ENCODE measurements at places on chromosomes 3 and 15.

GRCh38 chr3:47250309-47251060, 32.1 kb downstream of the KIF9 start:
- DNase-seq, result no peak

DNA sequence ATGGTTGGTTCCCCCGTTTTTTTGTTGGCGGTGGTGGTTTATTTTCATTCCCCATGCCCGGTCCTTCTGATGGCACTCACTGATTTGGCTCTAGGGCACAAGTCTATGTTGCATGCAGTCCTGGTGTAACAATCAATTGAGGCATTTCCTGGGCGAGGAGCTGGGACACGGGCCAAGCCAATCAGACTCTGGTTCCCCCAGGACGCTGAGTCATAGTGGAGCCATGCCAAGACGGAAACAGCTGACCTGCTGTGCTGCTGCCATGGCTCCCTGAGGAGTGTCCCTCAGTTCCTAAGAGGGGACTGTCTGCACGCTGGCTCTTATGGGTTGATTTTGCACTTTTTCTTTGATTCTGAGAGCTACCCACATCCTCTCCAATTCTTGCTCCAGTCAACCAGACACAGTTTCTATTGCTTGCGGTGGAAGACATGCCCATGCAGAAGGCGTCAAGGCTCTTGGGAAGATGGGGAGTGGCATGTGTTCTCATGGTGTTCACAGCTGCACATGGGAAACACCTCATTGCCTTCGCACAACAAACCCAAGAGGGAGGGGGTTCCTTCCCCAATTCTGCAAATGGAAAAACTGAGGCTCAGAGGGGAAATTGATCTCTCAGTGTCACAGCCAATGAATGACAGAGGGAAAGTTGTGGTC, 28.3 kb upstream of the ALDH1L1 start:
- no peak for DNase-seq

DNA sequence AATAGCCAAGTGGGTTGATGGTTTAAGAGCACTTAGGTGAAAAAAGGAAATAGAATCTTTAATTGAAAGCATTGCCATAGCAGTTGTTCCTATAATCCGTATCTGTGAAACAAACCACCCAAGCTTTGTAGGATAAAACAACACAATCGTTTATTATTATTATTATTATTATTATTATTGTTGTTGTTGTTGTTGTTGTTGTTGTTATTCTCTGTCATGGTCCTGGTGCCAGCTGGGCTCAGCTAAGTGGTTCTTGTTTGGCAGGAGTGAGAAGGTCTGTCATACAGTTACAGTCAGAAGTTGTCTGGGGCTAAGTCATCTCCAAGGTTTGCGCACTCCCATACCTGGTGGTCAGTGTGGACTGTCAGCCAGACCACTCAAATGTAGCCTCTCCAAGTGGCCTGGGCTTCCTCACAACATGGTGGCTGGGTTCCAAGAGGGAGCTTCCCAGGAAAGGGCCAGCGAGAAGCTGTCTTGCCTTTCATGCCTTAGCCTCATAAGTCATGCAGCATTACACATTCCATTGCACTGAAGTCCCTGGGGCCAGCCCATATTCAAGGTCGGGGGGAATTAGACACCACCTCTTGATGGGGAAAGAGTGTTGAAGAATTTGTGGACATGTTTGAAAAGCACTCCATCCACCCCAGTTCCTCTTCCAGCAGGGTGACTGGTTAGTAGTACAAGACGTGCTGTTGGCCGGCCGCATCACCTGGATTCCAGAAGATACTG, 54.3 kb upstream of the FGD5 start:
- DNase-seq, result no peak

DNA sequence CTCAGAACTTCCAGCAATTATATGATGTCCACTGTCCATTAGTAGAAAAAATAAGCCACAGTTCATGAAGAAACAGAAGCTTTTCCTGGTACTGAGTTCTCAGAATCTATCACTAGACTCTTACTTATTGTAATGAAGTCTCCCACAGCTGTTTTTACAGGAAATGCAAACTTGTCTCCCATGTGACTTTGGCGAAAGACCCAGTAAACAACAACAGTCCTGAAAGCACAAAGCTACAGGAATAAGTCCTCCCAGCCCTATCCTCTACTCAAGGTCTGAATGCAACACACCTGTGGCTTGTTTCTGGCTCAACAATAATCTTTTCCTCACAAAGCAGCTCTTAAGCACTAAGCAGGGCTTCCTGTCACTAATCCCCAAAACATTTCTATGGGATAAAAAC, 55.9 kb downstream of the EOMES start:
- no peak for DNase-seq

DNA sequence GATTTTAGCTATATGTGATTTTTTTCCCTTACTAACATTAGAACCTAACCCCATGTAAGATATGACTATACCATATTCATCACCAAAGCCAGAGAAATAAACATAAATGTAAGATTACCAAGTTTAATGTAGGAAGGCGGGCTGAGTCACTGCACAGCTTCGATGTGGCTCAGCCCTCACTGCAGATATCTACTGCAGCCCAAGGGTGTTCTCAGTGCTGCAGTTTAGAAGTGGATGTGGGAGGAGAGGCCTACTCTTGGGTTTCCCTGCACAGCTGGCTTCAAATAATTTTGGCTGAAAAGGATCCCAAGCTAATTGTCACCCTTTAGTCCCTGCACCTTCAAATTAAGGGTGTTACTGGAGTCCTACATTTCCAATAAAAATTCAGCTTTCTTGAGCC, 9.3 kb downstream of the ARPP19 start:
- peak; percentile 8 for DNase-seq

DNA sequence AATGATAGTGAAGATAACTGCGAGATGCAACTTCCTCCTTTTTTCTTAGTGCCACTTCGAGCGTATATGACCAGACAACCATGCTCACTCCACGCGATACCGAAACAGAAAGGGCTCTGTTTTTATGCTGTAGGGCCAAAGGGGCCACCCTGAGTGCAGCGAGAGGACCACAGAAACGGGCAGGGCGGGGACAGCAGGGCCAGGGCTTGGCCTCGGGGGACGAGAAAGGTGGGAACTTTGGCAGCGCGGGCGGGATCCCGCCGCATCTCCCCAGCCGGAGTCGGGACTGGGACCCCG, 483 bp downstream of the VPS13C start:
- DNase-seq, result peak; percentile 45

DNA sequence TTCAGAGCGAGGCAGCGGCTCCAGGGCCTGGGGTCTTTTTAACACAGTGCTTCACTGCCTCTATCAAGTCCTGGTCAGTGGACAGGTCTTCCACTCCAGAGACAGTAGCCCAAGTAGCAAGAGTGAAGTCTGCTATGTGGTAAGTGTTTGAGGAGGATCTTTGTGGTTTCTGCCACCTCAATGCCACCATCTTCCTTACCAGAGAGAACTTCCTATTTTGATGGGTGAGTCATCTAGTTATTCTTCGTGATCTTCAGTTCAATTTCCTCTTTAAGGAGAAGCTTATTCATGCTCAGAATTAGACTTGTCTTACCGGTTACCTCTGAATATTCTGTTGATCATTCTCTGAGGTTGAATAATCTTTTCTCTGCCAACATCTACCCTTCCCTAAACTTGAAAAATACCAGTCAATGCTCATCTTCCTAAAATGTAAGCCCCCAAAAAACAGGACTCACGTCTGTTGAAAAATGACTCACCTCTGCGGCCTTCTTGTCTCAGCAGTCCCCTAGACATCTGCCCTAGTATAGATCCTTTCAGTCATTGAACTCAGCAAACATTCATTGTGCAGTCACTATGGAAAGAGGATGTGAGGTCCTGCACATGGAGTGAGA, 32.2 kb upstream of the BCL6 start:
- peak; percentile 20 for DNase-seq

- DNase-seq, result no peak
Measured at GRCh38 chr3:40302784-40303183, 6.7 kb upstream of the EIF1B start.

DNA sequence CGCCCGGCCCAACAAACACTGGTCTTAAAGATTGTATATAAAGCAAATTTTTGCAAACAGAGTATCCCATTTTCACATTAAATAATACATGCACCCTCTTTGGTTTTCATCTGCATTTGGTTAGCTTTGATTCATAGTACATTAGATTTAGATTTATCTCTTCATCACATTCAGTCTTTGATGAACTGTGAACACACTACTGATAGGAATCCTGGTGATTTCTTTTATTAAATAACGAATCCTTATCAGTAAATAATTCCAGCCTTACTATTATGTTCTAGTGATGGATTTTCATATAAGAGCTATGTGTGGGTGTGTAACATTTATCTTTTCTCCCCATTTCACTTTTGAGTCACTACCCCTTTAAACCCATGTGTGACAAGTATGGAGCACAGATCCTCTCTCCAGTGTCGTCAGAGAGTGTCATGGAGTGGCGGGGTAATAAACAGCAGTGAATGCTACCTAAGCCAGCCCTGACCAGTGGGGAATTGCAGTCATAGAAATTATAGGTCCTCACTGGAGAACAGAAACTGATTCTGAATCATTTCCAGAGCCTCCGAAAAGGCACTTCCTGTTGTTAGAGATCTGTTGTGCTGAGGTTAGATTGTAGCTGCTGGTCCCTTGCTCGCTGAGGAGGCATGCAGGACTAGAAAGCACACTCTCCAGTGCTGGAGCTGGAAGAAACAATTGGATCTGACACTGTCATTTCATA, 22.0 kb downstream of the SLC7A14 start:
- DNase-seq, result no peak

DNA sequence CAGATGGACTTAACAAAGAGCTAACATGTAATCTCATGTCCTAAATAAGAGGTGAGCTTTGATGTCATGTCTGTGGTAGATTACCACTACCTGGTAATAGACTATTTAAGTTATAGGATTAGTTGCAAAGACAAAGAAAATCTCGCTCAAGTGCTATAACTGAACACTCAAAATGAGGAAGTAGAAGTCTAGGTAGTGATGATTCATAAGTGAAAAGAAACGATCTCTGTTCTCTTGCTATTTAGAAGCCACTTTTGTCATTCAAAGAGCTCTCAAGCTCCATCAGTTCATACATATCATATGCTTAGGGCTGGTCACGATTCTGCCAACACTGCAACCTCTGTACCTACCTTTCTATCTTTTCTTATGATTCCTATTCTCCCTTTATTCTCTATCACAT, 110.9 kb downstream of the EDEM1 start:
- DNase-seq, result no peak

DNA sequence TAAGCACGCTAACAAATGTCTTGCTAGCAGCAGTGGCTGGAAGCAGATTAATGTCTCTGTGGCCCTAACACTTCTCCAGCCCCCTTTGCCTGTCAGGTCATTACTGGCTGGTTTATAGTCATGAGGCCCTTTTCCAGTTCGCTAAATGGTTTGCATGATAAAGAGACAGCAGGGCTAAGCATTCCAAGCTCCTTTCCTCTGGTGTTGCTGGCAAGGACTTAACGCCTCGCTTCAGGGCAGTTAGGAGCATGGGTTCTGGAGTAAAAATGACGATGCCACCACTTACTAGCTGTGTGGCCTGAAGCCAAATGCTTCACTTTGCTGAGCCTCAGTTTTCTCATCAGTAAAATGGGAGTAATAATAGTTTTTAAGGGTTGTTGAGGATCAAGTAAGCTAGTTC, 185.9 kb downstream of the MEGF11 start:
- no peak for DNase-seq

DNA sequence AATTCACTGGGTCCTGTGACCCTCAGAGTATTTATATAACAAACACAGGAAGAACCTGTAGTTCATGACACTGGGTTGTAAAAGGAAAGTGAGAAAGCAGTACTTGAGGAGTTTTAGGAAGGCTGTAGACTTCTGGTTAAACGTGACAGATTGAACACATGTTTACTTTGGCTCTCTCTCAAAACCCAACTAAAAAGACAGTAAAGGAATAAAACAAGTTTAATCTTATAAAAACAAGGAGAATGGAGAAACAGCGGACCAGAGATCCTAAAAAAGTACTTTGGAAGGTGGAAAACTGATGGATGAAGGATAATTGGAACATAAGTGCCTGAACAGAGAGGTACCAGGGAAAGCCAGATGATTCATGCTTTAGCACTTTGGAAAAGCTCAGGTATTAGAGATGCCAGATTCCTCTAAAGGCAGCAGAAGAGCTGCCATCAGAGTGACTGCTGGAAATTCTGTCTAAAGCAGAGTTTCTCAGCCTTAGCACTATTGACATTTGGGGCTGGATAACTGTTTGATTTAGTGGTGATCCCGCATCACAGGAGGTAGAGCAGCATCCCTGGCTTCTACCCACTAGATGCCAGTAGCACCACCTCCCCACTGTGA, 182.9 kb upstream of the RORA start:
- no peak for DNase-seq

GRCh38 chr15:88491158-88491557, 23.6 kb downstream of the MRPS11 start:
- no peak for DNase-seq

GRCh38 chr3:41653571-41654239, 308.2 kb downstream of the ULK4 start:
- DNase-seq, result no peak

GRCh38 chr3:132787616-132788300, 65.5 kb upstream of the NPHP3 start:
- no peak for DNase-seq

DNA sequence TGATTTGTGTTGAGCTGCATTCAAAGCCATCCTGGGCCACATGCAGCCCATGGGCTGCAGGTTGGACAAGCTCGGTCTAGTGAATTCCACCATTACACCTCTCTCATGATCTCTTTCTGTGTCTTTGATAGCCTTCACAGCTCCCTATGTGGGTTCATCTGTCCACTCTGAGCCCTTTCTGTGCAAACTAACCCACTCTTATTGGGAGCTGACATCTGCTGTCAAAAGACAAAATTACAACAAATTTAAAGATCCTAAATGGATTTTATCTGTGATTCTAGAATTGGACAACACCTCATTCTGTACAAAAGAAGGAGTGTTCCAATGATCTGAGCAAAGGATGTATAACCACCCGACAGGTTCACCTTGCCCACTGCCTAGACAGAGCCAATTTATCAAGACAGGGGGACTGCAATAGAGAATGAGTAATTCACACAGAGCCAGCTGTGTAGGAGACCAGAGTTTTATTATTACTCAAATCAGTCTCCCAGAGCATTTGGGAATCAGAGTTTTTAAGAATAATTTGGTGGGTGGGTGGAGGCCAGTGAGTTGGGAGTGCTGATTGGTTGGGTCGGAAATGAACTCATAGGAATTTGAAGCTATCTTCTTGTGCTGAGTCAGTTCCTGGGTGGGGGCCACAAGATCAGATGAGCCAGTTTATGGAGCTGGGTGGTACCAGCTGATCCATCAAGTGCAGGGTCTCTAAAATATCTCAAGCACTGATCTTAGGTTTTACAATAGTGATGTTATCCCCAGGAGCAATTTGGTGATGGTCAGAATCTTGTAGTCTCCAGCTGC, 2.6 kb upstream of the XYLB start:
- DNase-seq, result no peak

GRCh38 chr15:75663931-75664421, 16.3 kb downstream of the SNX33 start:
- no peak for DNase-seq
